ENCODE measurements at places on chromosomes 2 and 18.

- no peak for DNase-seq
These were observed 5.2 kb downstream of the KLHL29 start for GRCh38 chr2:23390152-23390551.

- DNase-seq: no peak
These were observed 20.6 kb downstream of the MPPE1 start for GRCh38 chr18:11887328-11888128.

GRCh38 chr18:53745224-53745967 is 479.1 kb downstream of the MBD2 start:
- no peak for DNase-seq

DNA sequence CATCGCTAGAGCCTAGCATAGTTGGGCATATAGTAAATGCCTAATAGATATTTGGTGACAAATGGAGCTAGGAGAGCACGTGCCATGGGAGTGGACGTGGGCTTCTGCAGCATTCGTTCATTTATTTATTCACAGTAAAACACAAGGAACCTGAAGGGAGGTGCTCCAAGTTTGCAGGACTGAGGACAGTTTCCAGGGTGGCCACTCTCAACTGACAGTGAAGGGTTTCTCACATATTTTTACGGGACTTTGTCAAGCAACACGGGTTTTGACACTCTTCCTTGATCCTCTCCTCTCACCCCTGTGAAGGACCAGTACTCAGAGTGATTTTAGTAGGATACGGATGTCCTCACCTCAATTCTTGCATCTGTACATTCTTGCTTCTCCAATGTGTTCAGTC is 135.0 kb upstream of the TTC39C start:
- no peak for DNase-seq

DNA sequence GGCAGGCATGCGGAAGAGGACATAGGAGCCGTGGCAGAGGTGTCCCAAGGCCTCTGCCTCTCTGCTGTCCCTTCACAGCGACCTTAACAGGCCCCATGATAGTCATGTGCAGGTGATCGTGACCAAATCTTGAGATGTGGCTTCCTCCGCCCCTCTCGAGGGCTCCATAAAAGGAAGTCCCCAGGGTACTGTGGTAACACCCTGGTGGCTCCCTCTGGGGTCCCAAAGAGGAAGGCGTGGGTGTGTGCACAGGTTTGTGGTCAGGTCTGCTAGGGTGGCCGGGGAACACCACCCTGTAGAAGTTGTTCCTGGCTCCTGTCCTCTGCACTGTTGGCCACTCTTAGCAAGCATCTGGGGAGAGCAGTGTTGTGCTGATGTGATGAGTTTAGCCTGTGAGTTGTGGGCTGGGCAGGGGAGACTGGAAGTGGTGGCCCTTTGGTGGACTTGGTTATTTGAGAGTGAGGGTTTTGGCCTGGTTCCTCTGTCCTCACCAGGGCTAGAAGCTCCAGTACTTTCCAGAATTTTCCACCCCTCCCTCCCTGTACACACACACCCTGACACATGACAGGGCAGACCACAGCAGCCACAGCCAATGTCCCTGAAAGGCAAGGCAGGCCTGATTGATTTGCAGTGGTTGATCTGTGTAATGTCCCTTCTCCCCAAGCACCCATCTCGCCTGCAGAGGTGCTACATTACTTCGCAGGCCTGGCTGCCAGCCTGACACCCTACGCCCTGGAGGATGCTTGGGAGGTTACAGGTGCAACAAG is 68.9 kb upstream of the BOD1L2 start:
- no peak for DNase-seq

GRCh38 chr2:28381225-28382180 is 11.2 kb upstream of the FOSL2 start:
- no peak for DNase-seq

DNA sequence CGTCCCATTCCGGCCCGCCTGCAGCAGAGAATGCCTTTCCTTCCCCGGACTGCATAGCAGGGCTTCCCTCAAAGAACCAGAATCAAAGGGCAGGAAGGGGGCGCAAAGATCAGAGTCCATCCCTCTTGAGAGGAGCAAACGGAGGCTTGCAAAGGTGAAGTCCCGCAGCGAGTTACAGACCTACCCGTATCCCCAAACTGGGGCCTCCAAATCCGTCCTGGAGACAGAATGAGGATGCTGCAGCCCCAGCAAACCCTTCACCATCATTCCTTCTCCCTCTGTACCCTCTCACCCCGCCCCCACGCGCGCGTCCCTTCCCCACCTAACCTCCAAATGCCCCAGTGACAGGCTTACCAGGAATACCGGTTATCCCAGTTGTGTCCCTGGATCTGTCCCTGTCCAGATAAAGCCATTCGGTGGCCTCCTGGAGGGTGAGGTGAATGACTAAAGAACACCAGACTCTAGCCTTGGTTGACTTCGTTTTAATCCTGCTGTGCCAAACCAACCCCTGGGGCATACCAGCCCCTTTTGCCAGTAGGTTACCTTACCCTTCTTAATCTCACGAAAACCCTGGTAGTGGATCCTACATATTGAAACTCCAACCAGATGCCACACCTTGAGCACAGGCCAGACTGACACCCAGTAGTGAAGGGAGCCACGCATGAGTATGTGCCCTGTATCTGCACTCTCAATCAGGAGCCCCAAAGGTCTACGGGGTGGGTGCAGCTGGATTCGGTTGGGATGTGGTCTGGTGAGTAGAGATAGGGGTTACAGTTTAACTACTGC is 961 bp upstream of the SLC40A1 start:
- no peak for DNase-seq

DNA sequence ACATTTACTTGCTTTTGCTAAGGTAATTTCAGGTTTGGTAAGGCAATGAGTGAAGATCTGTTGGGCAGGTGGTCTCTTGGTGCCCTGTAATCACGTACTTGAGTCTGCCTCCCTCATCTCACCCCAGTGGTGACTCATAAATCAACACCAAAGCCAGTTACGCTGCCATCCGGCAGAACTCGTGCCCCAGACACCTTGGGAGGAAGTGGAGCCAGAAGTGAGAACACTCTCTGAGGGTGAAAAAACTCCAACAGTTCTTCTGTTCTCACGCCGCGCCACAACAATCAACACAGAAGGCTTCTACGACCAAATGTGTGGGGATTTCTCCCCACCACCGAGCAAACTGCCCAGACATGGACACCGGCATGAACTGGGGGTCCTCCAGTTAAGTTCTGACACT is 206.2 kb downstream of the ARL4C start:
- DNase-seq: no peak

DNA sequence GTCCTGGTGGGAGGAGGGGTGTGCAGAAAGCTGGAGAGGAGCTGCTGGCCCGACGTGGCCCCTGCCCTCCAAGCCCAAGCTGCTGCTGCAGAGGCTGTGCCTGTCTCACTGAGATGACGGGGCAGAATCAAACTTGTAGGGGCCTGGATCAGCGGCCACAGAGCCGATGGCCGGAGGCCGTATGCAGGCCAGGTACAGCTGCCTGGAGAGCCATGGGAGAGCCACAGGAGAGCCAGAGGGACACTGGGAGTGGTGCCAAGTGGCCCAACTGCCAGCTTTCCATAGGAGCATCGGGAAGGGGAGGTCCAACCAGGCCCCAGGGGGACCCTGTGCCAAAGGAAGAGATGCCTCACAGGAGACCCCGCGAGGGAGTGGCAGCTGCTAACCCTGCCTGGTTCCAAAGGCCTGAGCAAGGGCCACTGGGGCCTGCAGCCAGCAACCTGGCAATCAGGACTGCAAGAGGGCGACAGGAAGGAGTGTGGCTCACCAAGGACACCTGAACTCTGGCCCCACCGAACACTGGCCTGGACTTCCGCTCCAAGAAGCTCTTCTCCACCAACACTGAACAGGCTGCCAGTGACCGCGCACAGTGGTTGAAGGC is 70.7 kb downstream of the HDAC4 start:
- no peak for DNase-seq

GRCh38 chr2:85987266-85988174 is 98.7 kb upstream of the ST3GAL5 start:
- DNase-seq: no peak

GRCh38 chr2:57536535-57537231 is 509.9 kb upstream of the VRK2 start:
- no peak for DNase-seq

GRCh38 chr2:27191070-27191829 is 20.6 kb upstream of the ATRAID start:
- peak; percentile 41 for DNase-seq

DNA sequence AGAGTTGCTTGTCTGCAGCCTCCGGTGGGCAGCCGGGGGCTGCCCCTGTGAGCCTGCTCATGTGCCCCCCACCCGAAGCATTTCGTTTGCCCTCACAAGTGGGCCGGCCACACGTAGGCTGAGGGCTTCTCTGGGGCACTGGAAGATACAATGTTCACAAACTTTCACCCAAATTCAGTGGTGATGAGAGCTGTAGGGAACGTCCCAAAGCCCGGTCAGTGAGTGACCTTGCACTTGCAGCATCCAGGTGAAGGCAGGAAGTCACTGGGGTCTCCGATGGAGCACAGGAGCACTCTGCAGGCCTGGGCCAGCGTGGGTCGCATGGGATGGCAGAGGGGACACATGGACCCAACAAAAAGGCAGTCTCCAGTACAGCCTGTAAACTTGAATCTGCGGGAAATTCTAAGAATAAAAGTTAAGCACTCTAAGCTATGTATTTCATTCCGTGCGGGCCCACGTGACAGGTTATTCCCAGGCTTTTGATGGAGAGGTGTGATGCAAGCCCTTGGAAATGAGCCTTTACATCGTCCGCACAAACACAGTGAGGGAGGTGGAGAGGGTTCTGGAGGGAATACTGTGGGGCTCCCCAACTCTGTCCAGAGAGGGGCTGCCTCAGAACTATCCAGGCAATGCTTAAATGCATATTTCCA is 42.5 kb downstream of the CNGA3 start:
- DNase-seq: no peak

DNA sequence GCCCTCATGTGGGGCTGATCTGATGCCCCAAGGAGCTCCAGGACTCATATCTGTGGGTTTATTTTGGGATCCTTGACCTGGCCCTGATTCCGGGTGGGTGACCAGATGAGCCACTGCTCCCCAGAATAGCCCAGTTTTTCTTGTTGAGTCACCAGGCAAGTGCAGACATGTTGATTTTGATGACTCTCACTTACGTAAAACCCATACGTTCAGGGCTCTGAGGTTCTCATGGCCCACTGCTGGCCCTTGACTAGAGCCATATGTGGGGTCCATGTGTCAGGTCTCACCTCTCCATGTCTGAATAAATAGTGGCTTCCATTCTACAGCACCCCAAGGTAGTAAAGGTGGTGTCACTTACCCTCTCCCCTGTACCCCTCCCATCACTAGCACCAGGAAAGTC is 41.9 kb downstream of the CDC42EP3 start:
- no peak for DNase-seq

GRCh38 chr2:7994397-7994951 is 687.4 kb upstream of the ID2 start:
- no peak for DNase-seq

DNA sequence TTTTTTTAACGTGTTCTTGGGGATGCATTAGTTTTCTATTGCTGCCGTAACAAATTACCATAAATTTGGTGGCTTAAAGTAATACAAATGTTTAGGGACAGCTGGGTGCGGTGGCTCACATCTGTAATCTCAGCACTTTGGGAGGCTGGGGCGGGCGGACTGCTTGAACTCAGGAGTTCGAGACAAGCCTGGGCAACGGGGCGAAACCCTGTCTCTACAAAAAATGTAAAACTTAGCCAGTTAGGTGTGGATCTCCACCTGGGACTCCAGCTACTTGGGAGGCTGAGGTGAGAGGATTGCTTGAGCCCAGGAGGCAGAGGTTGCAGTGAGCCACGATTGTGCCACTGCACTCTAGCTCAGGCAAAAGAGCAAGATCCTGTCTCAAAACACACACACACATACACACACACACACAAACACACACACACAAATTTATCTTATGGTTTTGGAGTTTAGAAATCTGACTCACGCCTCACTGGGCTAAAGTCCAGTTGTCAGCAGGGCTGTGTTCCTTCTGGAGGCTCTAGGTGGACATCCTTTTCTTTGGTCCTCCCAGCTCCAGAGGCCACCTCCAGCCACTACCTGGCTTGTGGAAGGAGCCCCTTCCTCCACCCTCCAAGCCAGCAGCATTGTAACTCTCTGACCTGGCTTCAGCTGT is 76.1 kb downstream of the SEPTIN10 start:
- DNase-seq: no peak

- DNase-seq: no peak
These were observed 90.8 kb downstream of the FAM124B start for GRCh38 chr2:224310943-224311625.

DNA sequence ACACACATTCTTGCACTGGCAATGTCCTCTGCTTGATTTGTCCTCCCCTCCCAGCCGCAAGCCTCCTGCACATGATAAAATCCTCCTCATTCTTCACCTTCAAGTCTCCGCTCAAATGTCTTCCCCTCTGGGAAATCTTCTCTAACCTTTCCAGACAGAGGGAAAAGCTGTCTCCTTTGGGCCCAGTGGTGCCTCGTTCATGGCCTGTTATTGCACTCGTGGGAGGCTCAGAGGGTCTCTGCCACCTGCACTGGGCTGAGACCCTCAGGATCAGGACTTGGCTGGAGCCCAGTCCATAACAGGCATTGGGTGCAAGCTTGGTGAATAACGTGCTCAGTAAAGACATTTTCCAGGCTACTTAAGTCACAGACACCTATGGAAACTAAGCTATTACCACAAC is 68.6 kb downstream of the PTGR3 start:
- DNase-seq: no peak

DNA sequence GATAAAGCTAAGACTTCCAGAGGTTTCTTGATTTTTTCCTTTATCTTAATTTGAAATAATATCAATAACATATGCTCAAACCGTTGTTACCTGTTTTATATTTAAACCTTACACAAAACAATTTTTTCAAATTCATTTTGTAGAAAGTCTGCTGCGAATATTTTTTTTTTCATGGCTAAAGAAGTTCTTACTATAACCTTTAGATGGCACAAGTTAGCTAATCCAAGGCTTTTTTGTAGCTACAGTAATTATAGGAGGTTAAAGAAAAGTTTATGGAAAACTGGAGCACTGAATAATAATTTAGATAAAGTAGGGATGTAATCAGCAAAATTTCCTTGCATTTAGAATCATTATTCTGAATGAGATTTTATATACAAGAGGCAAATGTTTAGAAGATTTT is 78.0 kb upstream of the PNPT1 start:
- DNase-seq: no peak

- no peak for DNase-seq
These were observed 3.7 kb upstream of the ACKR3 start for GRCh38 chr2:236565879-236566402.

DNA sequence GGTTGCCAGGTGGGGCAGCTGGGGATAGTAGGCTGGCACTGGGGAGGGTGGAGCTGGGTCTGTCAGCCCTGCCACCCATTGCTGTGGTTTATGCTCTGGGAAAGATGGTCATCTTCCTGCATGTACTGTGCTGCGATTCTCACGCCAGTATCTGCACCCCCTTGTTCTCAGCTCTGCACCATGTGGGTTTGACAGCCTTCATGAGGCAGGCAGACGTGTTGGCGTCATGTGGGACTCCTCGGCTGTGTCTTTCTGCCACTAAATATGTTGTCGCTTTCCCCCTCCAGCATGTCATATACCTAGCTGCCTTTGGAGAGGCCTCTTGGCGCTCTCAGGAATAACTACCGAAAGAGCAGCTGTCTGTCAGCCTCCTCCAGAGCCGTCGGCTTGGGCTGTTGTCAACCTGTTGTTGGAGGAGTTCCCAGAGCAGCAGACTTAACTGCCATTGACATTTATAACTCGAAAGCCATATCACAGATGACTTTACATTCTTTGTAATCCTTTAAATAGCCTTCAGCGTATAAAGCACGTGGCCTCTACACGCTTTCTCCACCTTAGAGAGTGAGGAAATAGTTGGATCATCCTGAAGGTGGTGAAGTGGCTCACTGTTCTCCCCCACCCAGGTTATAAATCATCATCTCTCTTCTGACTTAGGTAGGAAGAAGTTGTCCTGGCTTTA is 80.4 kb upstream of the MGAT5 start:
- no peak for DNase-seq
